ENCODE measurements at places on chromosomes 7 and 10.
A peak's percentile ranks its signal among the peaks of the same experiment; 100 is the strongest.

DNA sequence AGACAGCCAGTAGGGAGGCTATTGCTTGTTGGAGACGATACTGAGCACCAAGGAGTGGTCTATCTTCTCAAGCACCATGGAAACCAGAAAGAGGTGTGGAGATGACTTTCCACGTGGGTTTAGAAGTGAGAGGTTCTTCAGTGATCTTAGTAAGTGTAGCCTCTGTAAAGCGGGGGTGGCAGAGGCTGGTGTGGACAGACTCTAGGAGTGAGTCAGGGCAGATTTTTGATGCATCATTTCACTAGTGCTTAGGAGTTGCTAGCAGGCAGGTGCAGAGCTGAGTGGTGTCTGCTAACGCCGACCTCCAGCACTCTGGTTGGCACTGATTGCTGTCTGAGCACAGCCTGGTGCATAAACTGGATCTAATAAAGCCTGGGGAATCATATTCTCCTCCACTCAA lies 78.4 kb upstream of the ADO start:
- peak; percentile 59 for DNase-seq

DNA sequence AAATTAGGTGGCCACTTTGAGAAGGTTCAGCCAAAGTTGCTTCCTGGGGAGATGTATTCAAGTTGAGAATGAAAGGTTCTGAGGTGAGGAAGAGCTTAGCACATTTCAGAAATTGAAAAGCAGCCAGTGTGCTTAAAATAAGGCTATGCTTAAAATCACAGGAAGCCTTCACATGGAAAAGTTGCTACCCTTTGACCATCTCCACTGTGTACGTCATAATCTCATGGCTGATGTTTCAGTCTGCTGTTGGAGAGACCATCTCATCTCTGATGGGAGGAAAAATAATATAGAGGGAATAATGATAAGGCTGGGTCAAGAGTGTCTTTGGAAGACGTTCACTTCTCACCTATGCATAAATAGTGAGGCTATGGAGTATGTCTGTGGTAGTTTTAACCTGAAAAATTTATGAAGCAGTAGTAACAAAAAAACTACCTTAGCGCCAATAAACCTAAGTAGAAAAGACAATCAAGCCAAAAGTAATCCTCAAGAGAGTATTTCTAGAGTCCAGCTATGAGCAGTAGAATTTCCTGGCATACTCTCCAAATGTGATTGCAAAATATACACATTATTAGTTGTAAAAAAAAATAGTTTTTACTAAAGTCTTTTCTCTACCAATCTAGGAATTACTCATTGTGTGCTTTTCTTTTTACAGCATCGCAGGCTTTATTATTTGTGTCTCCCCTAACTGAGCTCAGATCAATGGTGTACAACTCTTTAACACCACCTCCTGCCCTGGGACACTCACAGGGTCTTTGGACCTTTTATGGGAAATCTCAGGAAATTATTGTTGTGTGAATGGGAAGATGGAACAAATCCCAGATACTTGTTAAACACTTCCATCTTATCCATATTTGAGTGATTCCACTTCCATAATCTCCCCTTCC lies 435.2 kb upstream of the LRGUK start:
- no peak for DNase-seq

- no peak for DNase-seq
Measured at GRCh38 chr10:88038268-88038667, 174.8 kb downstream of the PTEN start.

DNA sequence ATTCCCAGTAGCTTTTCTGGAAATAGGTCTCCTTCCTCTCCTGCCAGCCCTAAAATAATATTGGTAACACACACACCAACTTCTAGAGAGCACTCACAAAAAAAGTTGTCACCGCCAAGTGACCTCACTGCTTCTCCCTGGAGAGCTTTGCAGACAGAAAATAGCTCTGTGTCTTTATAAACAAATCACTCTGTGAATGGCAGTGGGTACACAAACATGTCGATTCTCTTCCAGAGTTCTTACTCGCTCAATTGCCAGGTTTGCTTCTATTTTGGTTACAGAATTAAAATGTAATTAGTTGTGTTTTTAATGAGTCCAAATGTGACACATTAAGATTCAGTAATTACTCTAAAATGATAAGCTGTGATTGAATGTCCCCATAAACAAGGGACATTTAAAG lies 649.2 kb upstream of the C7orf33 start:
- no peak for DNase-seq

GRCh38 chr10:8600192-8600591 lies 545.7 kb downstream of the GATA3 start:
- DNase-seq: no peak

- no peak for DNase-seq
Measured at GRCh38 chr7:50273301-50273700, 31.2 kb upstream of the IKZF1 start.

- no peak for DNase-seq
Measured at GRCh38 chr7:607938-608337, 88.3 kb upstream of the PDGFA start.

GRCh38 chr10:121500701-121501332 lies 97.4 kb downstream of the FGFR2 start:
- DNase-seq: no peak

GRCh38 chr10:2650328-2650727 lies 417.0 kb upstream of the PFKP start:
- no peak for DNase-seq

DNA sequence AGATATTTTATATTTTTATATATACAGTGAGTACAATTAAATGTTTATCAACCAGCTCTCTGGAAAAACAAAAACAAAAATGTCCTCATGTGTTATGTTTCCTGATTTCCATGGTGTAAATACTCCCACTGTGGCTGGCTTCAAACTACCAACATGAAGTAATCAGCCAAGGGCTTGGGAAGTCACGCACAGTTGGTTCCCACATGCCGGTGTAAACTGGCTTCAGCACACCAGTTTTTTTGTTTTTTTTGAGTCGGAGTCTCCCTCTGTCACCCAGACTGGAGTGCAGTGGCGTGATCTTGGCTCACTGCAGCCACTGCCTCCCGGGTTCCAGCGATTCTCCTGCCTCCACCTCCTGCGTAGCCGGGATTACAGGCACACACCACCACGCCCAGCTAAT lies 11.8 kb downstream of the OSBPL3 start:
- DNase-seq: no peak

DNA sequence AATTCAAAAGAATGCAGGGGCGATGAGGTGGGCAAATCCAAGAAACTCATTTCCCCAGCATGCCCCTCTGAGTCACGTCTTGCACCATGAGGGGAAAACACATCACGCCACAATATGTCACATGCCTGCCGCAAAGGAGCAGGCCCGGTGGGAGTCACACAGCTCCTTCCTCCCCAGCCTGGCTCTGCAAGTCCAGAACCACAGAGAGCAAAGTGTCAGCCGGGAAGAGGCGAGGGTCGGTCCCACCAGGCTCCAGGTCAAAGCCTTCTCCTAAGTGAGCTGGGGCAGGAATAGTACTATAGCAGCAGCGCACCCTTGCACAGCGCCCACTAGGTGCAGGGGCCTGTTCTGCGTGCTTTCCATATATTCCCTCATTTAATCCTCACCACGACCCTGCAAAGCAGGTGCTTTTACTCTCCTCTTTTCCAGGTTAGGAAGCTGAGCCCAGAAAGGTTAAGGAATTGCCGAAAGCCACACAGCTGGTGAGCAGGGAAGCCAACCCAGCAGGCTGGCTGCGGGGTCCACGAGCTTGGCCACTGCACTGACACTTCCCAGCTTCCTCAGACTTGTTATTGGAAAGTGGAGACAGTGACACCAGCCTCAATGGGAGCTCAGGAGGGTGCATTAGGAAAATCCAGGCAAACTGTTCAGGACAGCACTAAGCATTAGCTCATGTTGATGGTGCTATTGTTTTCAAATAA lies 94.0 kb upstream of the ZMIZ1 start:
- DNase-seq: peak; percentile 71

GRCh38 chr7:3991731-3992231 lies 690.3 kb upstream of the FOXK1 start:
- no peak for DNase-seq

GRCh38 chr7:106273009-106273668 lies 11.6 kb downstream of the NAMPT start:
- DNase-seq: no peak

- no peak for DNase-seq
Measured at GRCh38 chr7:114369294-114369693, 45.3 kb upstream of the FOXP2 start.

GRCh38 chr7:107998660-107999480 lies 4.1 kb downstream of the LAMB1 start:
- no peak for DNase-seq

Data from activated T-cell treated with anti-CD3 and anti-CD28 coated beads for 24 hours (primary cell).